Activated CD8-positive, alpha-beta memory T cell treated with anti-CD3 and anti-CD28 coated beads, Interleukin-2, amount 50 U/mL, for 4 hours (primary cell): ENCODE measurements at places on chromosomes 13 and 19.
A peak's percentile ranks its signal among the peaks of the same experiment; 100 is the strongest.

DNA sequence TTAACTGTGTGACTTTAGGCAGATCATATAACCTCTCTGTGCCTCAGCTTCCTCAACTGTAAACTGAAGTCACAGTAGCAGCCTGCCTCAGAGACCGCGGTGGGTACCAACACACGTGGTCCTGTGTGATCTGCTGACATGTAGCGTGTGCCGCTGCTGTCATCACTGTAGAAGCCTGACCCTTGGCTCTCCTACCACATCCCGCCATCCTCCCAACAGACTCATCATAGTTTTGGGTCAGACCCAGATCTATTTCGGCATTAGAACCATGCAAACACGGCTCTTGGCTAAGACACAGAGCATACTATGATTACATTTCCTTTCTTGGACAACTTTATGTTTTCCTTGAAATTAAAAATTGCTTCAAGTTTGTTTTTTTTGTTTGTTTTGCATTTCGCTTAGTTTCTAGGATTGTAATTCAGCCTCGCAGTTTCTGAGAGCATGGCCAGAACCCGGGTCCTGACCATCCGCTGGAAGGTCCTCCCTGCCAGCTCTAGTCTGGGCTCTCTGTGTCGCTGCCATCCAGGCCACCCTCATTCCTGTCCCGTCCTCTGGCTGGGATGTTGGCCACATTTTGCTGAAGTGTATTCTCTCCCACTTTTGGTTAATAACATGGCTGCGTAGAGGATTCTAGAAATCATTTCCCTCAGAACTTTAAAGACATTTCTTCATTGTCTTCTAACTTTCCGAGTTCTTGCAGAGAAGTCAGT is 53.0 kb downstream of the GGACT start:
- no peak for DNase-seq

- no peak for DNase-seq
Observed at GRCh38 chr13:23731709-23732108, 157.5 kb downstream of the MIPEP start.

DNA sequence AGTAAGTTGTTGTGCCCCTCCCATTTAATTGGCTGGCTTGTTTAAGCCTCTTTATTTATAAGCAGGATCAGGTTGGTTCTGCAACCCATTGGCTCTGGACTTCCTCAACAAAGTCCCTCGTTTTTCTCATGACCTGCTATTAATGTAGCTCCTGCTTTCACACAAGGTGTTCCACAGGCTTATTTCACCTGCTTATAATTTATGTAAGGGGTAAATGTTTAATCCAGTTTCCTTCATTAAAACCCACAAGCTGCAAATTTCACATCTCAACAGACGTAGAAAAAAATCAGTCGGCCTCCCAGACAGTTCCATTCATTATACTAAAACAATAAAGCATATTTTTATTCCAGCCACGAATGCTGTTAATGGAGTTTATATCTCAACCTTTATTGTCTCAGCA is 86.1 kb downstream of the TBC1D4 start:
- no peak for DNase-seq

DNA sequence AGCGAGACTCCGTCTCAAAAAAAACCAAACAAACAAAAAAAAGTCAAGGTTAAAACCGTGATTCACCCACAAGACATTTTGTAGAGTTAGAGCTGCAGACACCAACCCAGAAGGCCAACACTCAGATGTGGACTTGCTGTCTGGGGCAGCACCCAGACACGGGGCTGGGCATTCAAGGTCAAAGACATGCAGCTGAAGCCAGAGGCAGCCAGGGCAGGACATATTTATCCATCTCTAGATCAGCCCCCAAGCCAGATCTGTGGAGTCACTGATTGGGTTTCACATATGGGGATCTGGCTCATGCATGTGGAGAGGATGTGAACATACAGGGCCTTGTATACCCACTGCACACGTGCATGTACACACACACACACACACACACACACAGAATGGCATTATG is 3.6 kb downstream of the KLK15 start:
- no peak for DNase-seq

- no peak for DNase-seq
Observed at GRCh38 chr19:883661-884211, 9.3 kb downstream of the MED16 start.

DNA sequence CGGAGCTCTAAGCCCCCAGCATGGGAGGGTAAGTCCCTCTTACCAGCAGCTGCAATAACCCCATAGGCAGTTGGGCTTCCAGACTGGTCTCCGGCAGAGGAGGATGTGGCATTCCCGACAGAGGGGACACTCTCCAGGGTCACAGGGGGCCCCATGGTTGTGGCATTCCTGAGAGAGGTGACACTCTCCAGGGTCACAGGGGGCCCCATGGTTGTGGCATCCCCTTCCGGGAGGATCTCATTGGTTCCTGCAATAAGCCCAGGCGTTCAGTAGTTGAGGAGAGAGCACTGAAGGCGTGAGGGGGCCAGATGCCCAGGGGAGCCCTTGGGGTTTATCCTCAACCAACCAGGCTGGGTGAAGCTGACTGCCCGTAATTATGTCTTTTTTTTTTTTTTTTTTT is 5.4 kb downstream of the CD320 start:
- peak; percentile 6 for DNase-seq

GRCh38 chr13:88764103-88764502 is 1092.9 kb downstream of the SLITRK5 start:
- no peak for DNase-seq

DNA sequence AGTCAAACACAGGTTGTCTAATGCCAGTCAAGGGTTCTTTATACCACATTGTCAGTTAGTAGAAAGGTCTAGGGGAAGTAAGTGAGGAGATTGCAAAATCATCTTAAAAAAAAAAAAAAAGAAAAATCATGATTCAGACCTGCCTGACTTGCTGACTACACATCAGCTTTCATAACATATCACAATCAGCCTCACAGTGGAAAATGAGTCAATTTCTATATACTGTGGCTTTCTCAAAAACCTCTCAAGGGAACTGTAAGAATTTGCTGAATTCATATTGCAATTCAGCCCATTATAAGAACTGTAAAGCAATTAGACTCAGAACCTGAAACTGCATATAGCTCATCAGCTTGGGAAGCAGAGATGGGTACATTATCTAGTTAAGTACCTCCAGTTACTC is 75.3 kb upstream of the GPC6 start:
- no peak for DNase-seq

- peak; percentile 44 for DNase-seq
Observed at GRCh38 chr19:17490411-17490810, 20.1 kb downstream of the SLC27A1 start.

DNA sequence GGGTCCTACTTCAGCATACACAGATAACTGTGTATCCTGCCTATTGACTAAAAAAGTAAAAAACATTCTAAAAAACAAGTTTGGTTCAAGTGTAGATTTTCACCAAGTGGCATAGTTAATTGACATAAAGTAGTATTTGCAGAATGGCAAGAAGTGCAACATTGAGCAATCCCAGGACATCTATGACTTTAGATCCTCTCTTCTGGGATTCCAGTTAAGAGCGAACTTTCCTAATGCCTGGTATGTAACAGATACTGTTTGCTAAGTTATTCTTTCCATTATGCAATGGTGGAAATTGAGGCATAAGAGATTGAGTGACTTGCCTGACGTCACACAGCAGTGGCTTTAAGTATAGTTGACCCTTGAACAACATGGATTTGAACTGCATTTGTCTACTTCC is 96.1 kb downstream of the ZMYM2 start:
- no peak for DNase-seq

DNA sequence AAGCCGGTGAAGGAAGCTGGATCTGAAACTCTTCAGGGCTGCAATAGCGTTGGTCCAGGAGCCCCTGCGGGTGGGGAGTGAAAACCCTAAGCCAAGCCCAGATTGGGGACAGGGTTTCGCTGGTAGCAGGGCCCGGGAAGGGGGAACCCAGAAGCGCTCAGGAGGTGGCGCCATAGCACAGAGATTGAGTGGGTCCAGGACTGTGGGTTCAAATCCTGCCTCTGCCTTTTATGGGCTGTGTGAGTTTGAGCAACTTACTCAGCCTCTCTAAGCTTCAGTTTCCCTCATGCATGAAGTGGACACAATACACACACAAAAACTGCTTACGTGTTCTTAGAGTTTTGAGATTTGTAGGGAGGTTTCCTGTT is 8.3 kb upstream of the SYCN start:
- DNase-seq: peak; percentile 62

DNA sequence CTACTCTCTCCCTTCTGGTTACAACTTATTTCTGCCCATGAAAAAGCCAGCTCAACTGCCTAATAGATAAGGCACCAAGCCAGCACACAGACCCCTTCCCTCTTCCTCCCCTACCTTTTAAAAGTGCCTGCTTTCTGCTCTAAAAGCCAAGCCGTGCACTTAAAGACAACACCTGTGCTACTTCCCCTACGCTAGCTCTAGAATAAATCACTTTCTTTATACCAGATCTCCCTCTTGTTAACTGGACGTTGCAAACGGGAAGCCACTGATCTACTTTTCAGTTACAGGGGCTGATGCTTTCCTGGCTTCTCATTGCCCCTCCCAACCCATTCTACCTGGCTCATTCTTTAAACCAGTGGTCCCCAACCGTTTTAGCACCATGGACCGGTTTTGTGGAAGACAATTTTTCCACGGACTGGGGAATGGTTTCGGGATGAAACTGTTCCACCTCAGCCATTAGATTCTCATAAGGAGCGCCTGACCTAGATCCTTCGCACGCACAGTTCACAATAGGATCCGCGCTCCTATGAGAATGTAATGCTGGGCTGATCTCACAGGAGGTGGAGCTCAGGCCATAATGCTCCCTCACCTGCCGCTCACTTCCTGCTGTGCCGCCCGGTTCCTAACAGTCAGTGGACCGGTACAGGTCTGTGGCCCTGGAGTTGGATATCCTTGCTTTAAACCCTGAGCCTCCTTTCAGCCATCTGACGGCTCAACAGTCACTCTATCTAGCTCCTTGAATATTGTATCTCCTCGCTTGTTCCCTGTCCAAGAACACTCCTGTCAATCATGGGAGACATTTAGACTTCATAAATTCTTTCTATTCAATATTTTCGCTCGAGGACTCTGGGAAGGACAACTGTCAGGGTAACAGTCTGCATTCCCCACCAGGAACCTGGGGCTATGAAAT is 841 bp upstream of the ZNF223 start:
- no peak for DNase-seq

GRCh38 chr19:41619018-41619556 is 7.8 kb downstream of the CEACAM4 start:
- no peak for DNase-seq

DNA sequence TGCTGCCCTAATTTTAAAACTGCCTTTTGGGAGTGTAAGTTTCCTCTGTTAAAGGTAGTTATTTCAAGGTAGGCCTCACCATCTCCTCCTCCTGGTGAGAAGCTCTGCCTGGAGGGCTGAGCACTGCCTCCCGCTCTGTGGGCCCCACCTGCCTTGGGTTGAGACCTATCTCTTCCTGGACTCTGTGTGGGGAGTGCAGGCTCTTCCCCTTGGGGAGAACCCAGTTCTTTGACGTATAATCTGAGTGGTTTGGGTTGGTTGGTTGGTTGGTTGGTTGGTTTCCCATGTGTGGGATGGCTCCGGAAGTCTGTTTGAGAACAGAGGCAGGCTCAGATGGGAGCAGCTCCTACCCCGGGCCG is 39.1 kb downstream of the ACTN4 start:
- DNase-seq: no peak

DNA sequence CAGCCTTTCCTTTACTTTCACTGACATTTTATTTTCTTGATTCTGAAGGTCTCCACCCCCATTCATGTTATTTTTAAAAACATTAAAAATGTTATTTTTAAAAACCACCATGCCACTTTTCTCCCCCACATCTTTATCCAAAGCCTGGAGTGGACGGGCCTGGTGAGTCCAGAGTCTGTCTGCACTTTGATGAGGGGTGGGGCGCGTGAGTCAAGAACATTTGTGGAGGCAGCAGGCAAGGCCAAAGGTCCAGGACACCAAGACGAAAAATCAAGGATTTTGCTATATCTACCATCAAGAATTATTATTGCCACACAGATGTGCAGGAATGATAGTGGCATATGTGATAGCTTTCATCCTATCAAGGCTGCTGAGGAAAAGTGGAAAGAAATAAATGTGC is 224.9 kb downstream of the FGF9 start:
- DNase-seq: no peak

DNA sequence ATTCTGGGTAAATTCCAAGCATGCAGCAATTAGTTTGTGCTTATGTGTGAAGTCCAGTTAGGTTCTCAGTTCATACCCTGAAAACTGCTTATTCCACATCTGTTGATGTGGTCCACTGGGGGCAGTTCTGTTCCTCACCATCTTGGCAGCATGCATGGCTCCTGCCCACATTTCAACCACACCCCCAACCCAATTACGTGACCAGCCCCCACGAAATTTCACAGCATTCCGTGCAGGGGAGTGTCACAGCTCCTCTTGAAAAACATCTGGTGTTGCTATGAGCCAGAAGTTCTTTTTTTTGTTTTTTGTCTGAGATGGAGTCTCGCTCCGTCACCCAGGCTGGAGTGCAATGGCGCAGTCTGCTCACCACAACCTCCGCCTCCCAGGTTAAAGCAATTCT is 9.1 kb upstream of the ERVK3-1 start:
- no peak for DNase-seq

GRCh38 chr13:36769545-36769944 is 49.5 kb upstream of the RFXAP start:
- no peak for DNase-seq

- no peak for DNase-seq
Observed at GRCh38 chr19:18990128-18990708, 43.1 kb downstream of the SUGP2 start.
